ENCODE measurements at places on chromosomes 1 and 21. TPM values are rescaled to one million over a fixed set of nuclear protein-coding genes. Genes with fewer than 3 reads are reported as not detected.

Gene ALG14
- total RNA-seq: 3.4 TPM

DNA sequence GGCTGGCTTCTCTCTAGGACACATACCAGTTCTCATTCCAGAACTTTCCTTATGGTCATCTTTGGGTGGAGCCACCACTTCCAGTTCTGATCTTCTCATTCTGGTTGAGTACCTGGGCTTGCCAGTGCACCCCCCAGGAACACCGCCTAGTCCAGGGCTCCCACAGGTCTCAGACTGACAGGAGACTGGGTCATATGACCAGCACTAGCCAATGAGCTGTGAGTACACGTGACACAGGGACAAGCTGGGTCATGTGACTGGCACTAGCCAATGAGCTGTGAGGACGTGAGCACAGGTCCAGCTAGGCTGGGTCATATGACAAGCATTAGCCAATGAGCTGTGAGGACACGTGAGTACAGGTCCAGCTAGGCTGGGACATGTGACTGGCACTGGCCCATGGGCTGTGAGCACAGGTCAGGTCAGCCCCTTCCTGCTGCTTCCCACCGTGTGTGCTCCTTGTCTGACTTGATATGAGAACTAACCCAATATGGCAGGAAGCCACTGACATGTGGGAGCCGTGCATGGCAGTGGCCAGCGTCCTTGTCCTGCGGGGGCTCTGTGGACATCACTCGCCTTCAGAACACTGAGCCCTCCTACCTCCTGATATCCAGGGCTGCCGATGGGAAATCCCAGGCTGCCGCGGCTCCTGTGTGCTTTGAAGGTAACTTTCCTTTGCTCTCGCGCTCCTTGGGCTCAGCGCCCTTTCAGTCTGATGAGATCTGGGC is 22.7 kb downstream of the KRTAP10-1 start:
- no peak for DNase-seq

Gene SH2D2A
- total RNA-seq: 63.5 TPM

DNA sequence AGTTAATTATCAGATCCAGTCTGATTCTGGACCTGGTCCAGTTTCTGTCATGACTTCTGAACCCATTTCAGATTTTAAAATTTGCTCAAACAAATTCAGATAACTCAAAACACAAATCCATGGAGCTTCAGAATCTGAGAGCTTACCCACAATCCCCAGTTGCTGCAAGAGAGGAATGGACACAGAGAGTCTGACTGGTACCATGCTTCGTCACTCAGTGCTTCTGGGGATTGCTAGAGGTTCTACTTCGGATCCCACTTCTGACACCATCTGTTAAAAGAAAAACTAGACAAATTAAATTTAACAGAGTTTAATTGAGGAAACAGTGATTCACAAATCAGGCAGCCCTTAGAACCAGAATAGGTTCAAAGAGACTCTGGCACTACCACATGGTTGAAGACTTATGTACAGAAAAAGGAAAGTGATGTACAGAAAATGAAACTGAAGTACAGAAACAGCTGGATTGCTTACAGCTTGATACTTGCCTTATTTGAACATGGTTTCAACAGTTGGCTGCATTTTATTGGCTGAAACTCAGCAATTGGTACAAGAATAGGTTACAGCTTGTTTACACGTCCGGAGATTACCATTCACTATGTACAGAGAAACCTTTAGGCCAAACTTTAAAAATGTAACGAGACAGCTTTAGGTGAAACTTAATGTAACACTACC is 60.7 kb upstream of the TEKT2 start:
- DNase-seq: peak; percentile 33

Gene CHAF1B
- 25.3 TPM for total RNA-seq

DNA sequence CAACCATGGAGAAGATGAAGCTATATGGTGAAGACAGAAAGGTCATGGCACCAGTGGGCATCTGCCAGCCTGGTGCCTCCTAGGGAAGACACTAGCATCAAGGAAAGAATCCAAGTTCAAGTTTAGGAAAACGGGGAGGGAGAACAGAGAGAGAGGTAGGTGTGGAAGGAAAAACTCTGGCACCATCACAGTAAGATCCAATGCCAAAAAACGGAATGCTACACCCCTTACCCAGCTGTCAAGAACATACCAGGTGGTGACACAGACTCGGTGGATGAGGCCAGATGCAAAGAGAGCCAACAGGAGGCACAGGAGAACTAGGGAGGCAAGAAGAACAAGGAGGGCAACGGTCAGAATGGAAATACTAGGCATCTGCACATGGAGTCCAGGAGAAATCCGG is 3.6 kb downstream of the KRTCAP2 start:
- no peak for DNase-seq

Gene RAB7B
- not detected for total RNA-seq

Gene SLC30A10
- not detected for total RNA-seq

DNA sequence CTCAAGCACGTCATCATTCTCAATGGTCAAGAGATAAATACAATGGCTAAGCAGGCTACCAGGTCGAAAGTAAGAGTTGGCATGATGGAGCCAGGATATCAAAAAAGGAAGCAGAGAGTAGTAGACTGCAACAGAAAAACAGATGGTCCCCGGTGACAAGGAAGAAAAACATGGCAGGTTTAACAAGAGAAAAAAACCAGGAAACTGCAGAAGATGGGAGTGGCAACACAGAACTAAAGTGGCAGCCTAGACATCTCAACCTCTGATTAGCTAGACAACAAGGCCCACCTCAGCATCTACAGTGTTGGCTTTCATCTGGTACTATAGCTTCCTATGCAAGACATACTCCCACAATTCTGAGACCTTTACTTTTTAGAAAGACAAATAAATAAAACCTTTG is 3.1 kb downstream of the UBR4 start:
- no peak for DNase-seq

Gene UBL4B
- not detected for total RNA-seq

DNA sequence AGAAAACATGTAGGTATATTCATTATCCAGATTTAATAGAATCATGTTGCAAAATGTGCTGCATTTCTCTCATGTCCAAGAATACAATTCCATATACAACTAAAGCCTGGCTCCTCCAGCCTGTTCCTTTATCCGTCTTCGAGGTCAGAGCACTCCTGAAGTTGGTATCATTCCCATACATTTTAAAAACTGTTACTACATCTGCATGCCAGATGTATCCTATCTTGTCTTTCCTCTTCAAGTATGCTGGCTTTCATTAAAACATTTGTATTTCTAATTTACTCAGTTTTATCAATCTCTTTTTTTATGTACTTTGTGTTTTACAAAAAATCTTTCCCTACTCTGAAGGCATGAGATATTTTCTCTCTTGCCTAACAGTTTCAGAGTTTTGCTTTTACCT is 536.6 kb upstream of the USP24 start:
- no peak for DNase-seq

Gene SPRR2B
- not detected for total RNA-seq

- DNase-seq: peak; percentile 61
Measured at GRCh38 chr21:39385299-39386145, 36.6 kb upstream of the HMGN1 start.

- DNase-seq: no peak
Measured at GRCh38 chr1:183778045-183778444, 26.9 kb upstream of the RGL1 start.

GRCh38 chr1:66374561-66375111 is 159.3 kb upstream of the SGIP1 start:
- DNase-seq: peak; percentile 12

GRCh38 chr1:178294654-178295053 is 200.8 kb downstream of the RASAL2 start:
- DNase-seq: no peak

GRCh38 chr1:47587891-47588582 is 150.2 kb downstream of the FOXD2 start:
- peak; percentile 1 for DNase-seq

Gene TBX19
- 2.7 TPM for total RNA-seq

Gene KRTAP19-1
- total RNA-seq: not detected

GRCh38 chr1:67619080-67619479 is 65.9 kb upstream of the GADD45A start:
- no peak for DNase-seq

GRCh38 chr1:67194209-67194863 is 28.1 kb downstream of the IL23R start:
- no peak for DNase-seq

- no peak for DNase-seq
Measured at GRCh38 chr1:55334160-55334559, 119.0 kb upstream of the USP24 start.

Gene RGS1
- 14.2 TPM for total RNA-seq

DNA sequence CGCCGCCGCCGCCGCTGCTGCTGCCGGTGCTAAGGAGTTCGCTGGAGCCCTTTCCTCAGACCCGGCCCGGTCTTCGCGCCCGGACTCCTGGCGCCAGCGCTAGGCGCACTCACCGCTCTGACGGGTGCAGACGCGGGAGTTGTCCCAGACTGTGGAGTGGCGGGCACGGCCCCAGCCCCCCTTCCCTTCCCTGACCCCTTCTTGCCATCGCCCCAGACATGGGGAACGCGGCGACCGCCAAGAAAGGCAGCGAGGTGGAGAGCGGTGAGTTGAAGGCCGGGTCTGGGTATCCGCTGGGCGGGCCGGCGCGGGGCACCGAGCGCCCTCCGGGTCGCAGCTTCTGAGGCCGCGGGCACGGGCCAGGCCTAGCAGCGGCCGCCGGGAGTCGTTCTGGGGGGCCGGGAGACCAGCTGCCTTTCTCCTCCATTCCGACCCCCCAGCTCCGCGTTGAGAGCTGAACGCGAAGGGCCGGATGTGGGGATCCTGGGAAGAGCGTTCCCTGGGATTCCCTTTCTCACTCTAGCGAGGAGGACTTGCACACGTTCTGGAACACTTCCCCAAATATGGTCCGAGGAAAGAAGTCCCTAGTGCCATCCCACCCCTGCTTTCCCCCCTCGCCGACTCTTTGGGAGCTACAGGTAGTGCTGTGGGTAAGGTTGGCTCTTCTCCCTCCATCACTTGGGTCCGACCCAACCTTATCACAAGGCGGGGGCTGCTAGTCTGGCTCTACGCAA is 65.8 kb upstream of the PRKACB start:
- no peak for DNase-seq

DNA sequence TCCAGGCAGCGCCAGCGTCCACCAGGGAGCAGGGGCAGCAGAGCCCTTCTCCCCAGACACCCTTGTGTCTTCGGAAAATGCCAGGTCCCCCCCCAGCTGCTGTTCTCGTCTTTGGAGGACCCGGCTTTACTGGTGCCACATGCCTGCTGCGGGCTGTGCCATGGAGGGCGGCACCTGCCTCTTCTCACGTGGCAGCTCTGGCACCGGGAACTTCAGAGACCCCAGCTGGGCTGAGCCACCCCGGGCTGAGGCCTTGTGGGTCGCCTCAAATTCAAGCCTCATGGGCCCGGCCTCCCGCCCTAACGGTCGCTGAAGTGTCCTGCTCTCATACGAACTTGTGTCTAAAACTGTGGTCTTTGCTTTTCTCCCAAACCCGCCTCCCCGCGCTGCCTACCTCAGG is 27.0 kb upstream of the C1orf159 start:
- DNase-seq: no peak

GRCh38 chr1:10594595-10595223 is 120.0 kb downstream of the PEX14 start:
- DNase-seq: no peak

GRCh38 chr1:12618965-12619791 is 1.2 kb upstream of the DHRS3 start:
- DNase-seq: peak; percentile 53

Gene C1orf74
- total RNA-seq: 2.0 TPM

- peak; percentile 14 for DNase-seq
Measured at GRCh38 chr1:39901464-39901713, 328 bp downstream of the MYCL start.

- DNase-seq: peak; percentile 83
Measured at GRCh38 chr1:28091043-28091781, 2.8 kb upstream of the EYA3 start.

GRCh38 chr21:43027846-43028731 is 47.5 kb downstream of the CBS start:
- DNase-seq: no peak

- DNase-seq: no peak
Measured at GRCh38 chr1:118291661-118292060, 106.6 kb upstream of the SPAG17 start.

DNA sequence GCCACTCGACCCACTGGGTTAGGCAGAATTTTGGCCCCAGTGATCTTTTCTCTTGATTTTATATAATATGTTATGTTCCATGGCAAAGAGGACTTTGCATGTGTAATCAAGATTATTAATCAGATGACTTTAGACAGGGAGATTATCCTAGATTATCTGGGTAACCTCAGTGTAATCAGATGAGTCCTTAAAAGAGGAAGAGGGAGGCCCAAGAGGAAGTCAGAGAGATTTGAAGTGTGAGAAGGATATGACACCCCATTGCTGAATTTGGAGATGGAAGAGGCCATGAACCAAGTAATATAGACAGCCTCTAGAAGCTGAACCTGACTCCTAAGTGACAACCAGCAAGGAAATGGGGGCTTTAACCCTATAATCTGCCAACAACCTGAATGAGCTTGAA is 117.1 kb upstream of the CSF3R start:
- DNase-seq: no peak

DNA sequence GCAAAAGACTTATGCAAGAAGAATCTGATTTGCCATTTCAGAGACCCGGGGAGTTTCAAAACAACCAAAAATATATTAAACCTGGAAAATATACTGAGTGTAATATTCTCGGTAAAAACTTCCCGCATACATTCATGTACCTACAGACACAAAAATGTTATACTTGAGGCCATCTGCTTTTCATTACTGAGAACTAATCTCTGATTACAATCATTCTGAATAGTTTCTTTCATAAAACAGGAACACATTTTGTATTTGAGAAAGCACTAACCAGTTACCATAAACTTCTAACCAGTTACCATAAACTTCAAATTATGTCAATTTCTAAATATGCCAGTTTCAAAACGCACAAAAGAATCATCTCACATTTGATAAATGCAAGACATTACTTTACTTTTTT is 7.8 kb downstream of the ZNHIT6 start:
- no peak for DNase-seq

Gene RHOU
- total RNA-seq: 7.9 TPM

GRCh38 chr1:31666263-31666963 is 21.7 kb upstream of the PEF1 start:
- no peak for DNase-seq

DNA sequence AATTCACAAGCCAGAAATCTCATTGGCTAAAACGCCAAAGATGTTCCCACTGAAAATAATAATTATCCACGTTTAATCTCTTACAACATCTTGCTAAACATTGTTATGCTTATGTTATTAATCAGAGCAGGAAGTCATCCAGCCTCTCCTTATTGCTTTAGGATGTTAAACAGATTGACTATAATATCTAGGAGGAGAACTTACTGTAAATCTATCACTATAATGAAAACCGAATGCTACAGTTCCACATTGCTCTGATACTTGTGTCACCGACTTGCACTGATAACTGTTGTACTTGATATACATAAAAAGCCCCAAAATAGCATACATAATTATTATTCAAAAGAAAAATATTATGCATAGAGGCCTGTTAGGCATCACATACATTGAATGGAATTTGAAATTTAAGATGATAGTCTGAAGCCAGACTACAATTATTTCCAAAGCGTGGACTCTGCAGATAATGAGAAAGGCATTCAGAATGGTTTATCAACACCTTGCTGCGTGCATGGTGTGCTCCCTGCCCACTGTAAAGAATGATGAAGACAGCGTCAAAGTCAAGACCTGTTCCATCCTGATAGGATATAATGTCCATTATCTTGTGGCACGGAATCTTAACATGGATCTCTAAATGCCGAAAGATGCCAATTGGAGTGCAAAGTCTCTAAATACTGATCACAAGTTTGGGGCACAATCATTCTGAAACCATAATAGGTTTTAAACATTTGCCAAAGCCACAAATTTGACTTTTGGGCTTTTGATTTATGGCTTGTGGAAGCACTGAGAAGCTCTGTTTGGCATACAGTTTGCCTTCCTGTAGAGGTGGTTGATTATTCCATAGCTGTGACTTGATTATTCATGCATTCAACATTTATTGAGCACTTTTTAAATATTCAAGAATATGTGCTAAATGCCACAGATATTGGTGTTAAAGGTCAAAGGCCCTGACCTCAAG is 71.3 kb downstream of the CRB1 start:
- no peak for DNase-seq

Gene TRIM63
- total RNA-seq: 0.10 TPM
